ENCODE measurements at places on chromosomes 12 and 14.

- no peak for DNase-seq
Measured at GRCh38 chr12:20004952-20005351, 363.4 kb upstream of the PDE3A start.

DNA sequence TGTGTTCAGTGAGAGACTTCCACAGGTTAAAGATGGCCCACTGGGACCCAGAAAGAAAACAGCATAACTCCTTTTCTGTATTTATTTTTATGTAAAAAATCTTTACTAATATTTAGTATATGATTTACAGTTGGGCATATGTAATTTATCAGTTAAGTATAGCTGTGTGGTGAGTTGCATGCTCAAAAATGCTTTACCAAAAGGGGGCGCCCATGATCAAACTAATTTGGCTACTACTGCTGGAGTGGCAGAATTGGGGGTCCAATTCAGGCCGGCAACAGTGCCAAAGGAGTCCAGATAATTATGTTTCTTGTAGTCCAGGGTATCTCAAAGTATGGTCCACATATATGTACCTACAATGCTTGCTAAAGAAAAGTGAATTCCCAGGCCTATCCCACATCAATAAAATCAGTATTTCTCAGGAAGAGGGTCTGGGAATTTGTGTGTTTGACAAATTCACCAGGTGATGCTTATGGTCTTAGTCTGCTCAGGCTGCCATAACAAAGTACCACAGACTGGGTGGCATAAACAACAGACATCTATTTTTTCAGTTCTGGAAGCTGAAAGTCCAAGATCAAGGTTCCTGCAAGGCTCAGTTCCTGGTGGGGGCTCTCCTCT lies 152.0 kb downstream of the KTN1 start:
- no peak for DNase-seq

GRCh38 chr12:95484524-95484923 lies 10.6 kb downstream of the METAP2 start:
- DNase-seq: no peak

DNA sequence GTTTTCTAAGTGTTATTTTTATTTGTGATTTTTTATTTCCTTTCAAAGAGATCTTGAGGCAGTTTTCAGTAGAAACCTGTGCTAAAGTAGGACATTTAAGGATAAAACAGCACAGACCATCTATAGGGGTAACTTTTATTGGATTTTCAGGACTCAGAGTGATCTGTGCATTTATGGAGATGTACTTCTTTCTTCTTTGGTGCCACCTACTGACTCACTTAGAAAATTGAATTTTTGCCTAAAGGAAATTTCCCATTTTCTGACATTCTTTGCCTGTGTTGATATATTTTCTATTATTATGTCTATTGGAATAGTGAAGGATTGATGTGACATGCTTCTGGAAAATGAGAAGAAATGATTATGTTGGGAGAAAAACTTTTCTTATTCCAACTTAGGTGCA lies 113.0 kb downstream of the UNC79 start:
- DNase-seq: no peak

DNA sequence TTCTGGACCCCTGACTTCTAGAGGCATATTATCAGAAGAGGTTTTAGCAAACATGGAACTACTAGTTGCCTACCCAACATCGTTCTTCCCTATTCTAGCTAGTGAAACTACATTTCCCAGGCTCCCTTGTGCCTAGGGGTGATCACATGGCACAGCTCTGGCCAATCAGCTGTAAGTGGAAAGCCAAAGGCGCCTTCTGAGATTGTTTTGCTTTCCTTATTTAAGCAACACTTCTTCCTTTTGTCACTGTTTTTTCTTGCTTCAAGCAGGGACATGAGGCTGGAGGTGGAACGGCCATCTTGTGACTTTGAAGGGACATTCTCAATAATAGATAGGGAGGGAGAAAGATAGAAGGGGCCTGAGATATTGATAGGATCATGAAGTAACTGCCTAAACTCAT lies 136.7 kb downstream of the ZNF664 start:
- DNase-seq: no peak

DNA sequence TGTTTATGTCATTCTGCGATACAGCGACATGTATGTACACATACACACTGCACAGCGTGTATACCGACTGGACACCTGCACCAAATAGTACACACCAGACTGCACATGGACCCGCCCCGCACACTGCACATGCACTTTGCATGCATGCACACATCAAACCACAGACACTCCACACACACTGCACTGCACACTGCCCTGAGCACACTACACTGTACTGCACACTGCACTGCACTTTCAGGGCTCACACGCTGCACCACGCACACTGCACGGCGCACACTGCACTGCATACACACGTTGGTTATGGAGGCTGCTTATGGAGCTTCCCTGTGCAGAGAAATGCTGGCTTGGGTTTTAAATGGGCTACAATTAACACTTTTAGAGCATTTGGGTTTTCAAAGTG lies 1.6 kb downstream of the PAPLN start:
- DNase-seq: no peak

GRCh38 chr12:109653890-109654289 lies 59.7 kb upstream of the FAM222A start:
- DNase-seq: no peak

GRCh38 chr12:57164966-57165625 lies 17.7 kb upstream of the LRP1-AS start:
- DNase-seq: no peak

DNA sequence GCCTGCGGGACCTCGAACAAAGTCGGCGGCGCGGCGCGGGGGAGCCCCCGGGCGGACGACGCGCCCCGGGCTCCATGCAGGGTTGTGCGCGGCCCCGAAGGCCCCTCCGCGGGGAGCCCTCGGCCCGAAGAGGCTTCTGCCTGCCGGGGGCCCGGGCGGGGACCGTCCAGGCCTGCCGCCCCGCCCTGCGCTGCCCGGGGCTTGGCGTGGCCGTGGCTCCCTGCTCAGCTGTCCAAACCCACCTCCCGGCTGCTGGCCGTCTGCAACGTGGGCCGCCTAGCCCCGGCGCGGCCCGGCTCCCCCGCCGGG lies 670 bp downstream of the DYRK2 start:
- DNase-seq: no peak

DNA sequence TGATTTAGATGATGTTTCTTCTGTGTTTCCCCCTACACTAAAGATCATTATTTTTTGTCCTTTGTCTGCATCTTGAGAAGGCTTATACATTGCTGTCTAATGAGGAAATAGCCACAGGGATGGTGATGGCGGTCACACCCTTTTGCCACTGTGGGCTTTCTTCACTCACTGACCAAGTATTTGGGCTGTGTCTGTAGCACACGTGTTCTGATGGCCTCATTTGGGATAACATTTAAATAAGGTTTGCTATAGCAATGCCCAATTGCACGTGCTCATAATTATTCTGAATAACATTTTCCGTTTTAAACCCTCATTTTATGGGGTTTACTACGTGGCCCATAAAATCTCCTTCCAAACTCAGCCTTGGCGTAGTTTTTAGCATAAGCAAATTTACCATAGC lies 230.3 kb upstream of the PRICKLE1 start:
- DNase-seq: no peak

GRCh38 chr12:22082190-22082701 lies 36.2 kb downstream of the CMAS start:
- no peak for DNase-seq

GRCh38 chr14:103160321-103161053 lies 37.2 kb downstream of the TNFAIP2 start:
- DNase-seq: no peak

- no peak for DNase-seq
Measured at GRCh38 chr12:113030875-113031525, 25.5 kb upstream of the DTX1 start.

- DNase-seq: peak; percentile 26
Measured at GRCh38 chr14:96424109-96424989, 32.4 kb downstream of the AK7 start.

DNA sequence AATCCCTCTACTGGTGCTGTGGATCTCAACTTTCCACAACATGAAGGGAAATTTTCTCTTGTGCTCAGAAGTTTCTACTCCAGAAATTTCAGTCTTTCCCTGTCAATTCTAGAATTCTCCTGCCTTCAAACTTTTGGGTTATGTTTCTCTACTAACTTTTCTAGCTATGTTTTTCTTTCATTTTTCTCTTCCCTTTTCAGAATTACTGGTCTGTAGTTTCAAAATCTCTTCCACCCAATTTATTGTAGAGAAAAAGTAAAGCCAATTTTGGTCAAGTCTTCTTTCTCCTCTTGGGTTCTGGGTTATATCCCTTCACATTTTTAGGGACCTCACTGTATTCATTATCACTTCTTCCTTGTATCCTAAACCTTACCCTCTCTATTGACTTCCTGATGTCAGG lies 18.9 kb downstream of the CNTN1 start:
- DNase-seq: no peak

DNA sequence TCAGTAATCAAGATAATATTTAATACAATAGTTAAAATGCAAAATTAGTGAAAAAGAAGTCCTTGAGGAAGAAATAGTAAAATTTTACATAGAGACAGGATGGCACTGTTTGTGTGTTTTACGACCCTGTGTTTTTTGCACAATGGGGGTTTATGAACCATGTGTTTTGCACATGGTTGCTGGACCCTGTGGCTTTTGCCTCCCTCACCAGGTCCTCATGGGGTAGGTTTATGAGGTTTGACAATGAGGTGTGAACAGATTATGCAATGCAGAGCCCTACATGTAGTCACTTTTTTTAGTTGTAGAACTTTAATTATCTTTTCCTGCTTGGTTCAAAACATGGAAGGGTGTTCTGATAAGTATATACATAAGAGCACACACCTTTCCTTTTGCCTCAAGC lies 366.3 kb upstream of the FAR2 start:
- DNase-seq: no peak

- no peak for DNase-seq
Measured at GRCh38 chr12:65597527-65597926, 226.8 kb upstream of the HMGA2 start.

GRCh38 chr12:68250454-68250853 lies 3.0 kb downstream of the IL22 start:
- peak; percentile 48 for DNase-seq

DNA sequence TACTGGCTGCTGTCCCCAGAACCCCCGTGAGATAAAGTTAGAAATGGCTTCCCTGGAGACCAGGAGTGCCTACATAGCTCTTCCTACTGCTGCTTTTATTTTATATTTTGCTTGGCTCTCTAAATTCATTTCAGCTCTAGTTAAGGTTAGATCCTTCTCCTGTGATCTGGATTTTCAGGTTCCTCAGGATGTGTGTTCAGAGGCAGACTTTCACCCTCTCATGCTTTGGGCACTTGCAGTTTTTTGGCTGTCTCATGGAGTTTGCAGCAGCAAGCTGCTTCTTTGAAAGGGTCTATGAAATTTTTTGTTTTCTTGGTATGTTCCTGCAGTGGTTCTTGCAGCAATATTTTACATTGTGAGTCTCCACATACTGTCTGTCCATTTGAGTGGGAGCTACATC lies 93.3 kb downstream of the ATP23 start:
- no peak for DNase-seq

DNA sequence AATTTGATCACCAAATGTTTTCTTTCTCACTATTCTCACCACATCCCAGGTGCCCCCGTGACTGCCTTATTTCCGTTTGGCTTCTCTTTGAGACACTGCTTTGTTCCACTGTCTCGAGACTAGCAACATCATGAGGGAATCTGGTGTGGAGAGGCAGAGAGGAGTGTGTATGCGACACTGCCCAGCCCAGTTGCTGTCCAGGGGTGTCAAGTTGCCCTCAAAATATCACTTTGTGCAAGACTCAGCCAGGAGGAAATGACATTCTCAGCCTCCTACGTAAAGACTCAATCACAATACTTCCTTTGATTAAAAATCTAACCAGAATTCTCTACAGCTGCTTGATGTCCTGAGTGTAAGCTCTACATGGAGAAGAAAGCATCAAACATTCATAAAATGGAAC lies 48.2 kb upstream of the EEA1 start:
- DNase-seq: no peak

DNA sequence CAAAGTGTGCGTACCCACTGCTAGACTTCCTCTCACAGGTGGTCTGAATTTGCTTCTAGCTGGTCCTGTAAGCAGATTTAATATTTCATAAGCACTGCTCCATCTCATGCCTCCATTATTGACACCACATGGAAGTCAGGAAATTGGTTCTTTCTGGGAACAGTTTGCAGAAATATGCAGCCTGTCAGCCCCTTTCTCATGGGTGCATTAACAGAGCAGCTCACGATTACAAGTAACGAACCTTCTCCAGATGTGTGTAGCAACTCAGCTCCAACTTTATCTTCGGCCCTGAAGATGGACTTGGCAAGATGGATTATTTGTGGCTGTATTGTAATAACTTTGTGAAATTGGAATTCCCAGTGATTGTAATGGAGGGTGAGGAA lies 214.5 kb upstream of the DDHD1 start:
- DNase-seq: no peak

DNA sequence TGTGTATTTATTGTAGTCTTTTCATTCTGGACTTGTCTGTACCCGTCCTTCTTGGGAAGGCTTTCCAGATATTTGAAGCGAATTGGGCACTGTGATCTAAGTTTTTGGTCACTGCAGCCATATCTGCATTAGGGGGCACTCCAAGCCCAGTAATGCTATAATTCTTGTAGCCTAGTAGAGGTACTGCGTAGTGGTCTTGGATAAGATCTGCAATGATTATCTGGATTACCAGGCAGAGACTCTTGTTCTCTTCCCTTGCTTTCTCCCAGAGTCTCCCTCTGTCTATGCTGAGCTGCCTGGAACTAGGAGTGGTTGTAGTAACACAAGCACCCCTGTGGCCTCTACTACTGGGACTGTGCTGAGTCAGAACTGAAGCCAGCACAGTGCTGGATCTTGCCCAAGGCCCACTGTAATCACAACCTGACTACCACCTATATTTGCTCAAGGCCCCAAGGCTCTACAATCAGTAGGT lies 30.0 kb downstream of the SLC38A2 start:
- DNase-seq: no peak

DNA sequence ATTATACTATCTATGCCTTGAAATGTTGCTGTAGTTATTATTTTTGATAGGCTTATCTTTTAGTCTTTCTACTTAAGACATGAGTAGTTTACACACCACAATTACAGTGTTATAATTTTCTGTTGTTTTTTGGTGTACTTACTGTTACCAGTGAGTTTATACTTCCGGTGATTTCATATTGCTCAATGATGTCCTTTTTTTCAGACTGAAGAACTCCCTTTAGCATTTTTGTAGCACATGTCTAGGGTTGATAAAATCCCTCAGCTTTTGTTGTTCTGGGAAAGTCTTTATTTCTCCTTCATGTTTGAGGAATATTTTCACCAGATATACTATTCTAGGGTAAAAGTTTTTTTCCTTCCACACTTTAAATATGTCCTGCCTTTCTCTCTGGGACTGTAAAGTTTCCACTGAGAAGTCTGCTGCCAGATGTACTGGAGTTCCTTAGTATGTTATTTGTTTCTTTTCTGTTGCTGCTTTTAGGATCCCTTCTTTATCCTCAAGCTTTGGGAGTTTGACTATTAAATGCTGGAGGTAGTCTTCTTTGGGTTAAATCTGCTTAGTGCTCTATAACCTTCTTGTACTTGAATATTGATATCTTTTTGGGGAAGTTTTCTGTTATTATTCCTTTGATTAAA lies 41.5 kb upstream of the FERMT2 start:
- no peak for DNase-seq

DNA sequence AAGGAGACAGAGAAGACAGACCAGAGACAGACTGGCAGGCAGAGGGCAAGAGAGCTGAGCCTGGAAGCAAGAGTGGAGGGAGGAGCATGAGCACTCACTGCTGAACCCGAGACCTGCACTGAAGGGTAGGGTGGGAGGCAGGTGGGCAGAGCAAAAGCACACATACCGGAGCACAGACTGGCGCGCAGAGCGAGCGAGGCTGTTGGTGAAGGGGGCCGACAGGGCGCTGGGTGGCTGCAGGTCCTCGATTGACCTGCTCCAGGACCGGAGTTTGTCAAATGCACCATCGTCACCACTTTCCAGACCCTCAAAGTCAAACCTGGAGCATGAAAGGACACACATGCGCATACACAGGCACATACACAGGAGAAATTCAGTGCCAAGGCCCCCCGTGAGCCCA lies 34.9 kb downstream of the PRPF40B start:
- DNase-seq: no peak

All from retinal pigment epithelial cell (primary cell).